ENCODE measurements at places on chromosomes 7 and 10. TPM values are rescaled to one million over a fixed set of nuclear protein-coding genes. Genes with fewer than 3 reads are reported as not detected.

DNA sequence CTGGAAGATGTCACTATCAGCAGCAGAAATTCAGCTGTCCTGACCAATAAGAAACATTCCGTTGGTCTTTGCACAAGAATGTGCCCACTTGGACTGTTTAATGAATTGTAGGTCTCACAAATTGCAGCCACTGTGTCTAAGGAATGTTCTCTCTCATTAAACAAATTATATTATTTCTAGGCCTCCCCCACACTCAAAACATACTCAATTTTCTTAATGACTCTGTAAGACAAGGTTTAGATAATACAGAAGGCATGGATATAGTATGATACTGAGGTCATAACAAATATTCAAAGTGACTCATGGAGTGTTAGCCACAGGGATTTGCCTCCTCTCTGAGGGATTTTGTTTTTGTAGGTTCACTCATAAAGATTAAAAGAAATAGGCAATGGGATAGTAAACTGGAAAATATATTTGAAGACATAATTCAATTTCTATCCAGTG lies 197.5 kb downstream of the PTN start:
- no peak for DNase-seq

DNA sequence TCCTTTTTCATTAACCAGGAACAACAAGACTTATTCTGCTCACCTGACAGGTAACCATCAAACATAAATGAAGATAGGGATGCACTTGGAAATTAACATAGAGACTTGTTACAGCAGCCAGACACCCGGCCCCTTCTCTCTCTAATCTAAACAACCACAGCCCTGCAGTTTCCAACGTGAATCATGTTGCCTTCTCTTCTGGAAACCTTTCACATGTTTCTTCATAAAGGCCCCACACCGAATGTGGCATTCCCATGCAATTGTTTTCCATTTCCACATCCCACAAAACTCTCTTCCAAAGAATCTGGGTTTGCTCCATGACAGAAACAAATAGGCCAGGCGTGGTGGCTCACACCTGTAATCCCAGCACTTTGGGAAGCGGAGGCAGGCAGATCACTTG lies 15.0 kb upstream of the WDR86 start:
- DNase-seq: no peak

DNA sequence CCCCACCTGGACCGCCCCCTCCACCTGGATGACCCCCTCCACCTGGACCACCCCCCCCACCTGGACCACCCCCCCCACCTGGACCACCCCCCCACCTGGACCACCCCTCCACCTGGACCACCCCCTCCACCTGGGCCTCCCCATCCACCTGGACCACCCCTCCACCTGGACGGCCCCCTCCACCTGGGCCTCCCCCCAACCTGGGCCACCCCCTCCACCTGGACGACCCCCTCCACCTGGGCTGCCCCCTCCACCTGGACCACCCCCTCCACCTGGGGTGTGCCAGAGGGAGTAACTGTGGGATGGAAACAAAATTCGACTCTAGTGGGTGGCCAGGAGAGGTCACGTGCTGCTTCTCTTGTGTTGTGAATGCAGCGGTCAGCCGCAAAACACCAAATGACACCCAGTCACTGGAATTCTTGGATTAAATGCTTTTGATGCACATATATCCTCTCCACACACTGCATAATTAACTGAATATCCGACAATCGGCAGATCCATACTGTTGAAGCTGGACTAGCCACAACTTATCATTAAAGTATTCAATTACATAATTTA lies 316.7 kb downstream of the PTPRN2 start:
- no peak for DNase-seq

DNA sequence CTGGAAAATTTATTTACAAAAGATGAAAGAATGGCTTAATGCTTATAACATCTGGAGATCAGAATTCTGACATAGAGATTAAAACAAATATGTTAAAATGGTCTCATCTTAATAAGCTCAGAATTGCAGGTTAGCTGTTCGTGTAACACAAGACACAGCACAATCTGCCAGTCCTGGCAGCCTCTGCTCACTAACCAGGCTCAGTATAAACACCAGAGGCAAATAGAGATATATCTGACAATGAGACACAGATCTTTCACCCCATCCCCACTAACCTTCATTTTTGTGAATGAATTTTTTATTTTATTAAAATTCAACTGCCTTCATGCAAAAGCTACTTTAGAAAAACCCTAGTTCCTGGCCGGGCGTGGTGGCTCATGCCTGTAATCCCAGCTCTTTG lies 51.8 kb downstream of the RELN start:
- DNase-seq: no peak

DNA sequence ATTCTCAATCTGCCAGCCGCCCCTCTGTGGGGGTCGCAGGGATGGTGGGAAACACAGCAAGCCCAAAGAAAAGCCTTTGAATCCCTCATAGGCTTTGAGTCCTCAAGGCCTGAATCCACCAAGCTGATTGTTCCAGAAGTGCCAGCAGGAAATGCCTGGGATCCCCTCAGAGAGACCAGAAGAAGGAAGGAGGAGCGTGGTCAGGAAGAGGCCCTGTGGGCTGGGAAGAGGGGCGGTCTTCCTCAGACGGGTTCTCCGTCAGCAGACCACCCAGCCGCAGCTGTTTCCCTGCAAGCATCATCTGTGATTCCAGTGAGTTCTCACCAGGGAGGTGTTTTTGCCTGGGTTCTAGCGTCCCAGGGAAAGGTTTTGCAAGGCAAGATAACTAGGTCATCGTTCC lies 190.0 kb upstream of the KLF6 start:
- DNase-seq: no peak

GRCh38 chr7:86995052-86995725 lies 64.3 kb downstream of the ELAPOR2 start:
- no peak for DNase-seq

- no peak for DNase-seq
Observed at GRCh38 chr7:33155811-33156210, 26.4 kb downstream of the BBS9 start.

- no peak for DNase-seq
Observed at GRCh38 chr10:44015702-44016500, 367.2 kb upstream of the ZNF32 start.

DNA sequence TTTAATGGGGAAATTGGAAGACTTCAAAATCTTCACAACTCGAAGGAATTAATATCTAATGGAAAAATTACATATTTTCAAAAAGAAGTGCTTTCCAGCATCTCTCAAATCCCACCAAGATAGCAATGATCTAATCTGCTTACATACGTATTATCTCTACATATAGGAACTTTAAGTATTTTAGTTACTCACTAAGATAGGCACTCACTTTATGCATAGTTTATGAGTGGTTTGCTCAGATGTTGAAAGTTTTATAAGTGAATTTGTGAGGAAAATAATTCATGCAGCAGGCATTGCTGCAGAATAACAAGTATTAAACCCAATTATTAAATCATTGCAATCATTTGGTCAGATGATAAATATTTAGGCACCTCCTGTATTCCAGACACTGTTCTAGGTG lies 2.3 kb upstream of the CYTH3 start:
- no peak for DNase-seq

- DNase-seq: no peak
Observed at GRCh38 chr10:62270020-62270419, 1.4 kb upstream of the RTKN2 start.

- DNase-seq: no peak
Observed at GRCh38 chr7:33961948-33962347, 56.6 kb downstream of the BMPER start.

GRCh38 chr10:76336213-76336963 lies 905.0 kb downstream of the LRMDA start:
- DNase-seq: no peak

DNA sequence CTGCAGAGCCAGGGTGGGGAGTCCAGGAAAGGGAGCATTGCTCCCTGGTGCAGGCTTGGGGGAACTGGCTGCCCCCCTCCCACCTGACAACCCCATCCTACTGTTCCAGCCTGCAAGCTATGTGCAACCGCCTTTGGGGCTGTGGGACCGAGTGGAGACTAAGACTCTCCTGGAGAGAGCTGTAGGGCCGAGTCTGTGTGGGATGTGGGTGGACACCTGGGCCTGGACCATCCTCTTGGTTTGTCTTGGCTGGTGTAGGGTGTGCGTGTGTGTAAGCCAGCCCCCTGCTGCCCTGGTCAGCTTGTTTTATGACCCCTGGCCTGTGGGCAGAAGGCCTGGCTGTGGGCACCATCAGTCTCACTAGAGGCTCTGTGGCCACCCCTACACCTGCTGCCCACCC lies 1.6 kb upstream of the RAMP3 start:
- no peak for DNase-seq

DNA sequence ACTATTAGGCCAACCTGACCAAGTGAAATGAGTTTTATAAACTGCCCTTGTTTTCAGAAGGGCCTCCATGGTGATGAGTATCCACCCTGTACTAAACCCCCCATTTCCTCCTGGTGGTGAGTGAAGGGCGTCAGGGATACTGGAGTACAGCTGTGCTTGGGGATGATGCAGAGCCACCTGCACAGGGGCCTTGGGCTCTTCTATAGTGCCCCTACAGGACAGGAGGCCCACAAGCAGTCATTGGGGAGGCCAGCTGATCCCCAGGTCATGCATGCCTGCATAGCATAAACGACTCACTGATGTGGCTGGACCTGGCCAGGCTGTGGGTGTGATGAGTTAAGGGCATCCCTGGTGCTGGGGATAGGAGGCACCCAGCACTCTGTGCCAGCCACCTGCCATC lies 114.1 kb upstream of the CELF2 start:
- DNase-seq: no peak

- no peak for DNase-seq
Observed at GRCh38 chr10:44416936-44417335, 32.0 kb upstream of the CXCL12 start.

- DNase-seq: no peak
Observed at GRCh38 chr10:128365156-128365725, 239.0 kb upstream of the MKI67 start.

GRCh38 chr10:132551808-132552130 lies 14.2 kb downstream of the INPP5A start:
- DNase-seq: no peak

DNA sequence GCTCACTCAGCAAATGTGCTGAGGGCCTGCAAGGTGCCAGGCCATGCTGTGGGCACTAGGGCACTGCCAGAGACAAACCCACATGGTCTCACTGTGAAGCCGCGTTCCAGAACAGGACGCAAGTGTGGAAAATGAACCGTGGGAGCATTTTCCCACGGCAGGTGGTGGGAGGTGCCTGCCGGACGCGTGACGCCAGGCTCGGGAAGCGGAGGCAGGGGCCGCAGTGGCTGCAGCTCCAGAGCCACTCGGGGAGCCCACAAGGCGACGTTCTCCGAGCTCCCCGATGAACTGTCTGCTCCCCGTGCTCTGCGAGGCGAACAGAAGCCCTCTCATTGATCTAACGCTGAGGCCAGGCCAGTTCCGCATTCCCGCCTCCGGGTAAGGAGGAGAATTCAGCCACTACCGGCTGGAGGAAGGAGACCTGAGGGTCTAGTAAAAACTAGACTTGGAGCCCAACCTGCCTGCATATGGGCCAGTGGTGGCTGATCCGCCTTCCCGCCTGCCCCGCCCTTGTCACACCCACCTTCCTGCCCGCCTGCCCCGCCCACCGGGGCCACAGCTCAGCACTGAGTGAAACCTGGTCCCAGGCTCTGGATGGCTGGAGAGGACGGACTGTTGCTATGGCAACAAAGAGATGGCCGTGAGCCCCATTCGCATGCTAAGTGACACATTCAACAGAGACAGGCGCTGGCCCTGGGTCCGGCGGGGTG lies 13.1 kb downstream of the ADGRA1 start:
- no peak for DNase-seq

GRCh38 chr7:20323595-20323994 lies 7.1 kb upstream of the ITGB8 start:
- no peak for DNase-seq

DNA sequence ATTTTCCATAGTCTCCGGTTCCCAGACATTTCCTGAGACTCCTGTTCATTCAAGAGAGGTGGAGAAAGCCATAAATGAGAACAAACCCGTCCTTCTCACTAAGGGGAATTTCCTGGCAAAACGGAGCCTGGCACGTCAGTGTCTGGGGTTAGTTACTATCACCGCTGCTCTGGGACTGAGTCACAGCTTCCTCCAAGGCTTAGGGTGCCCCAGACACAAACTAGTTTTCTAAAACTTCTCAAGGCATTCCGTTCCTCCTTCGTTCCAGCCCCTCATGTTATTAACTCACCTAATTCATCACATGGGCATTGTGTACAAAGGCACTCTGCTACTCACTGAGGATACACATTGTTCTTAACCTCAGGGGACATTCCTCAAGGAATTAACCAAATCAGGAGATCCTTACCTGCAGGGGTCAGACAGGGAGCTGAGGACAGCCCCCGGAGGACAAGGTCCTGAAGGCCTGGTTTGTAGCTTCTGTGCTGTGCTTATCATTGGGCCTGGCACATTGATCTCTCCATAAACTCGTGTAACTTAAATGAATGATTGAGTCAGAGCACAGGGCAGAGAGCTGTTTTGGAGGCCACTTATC lies 103.0 kb upstream of the KLF6 start:
- no peak for DNase-seq

- no peak for DNase-seq
Observed at GRCh38 chr7:15686295-15686956, at the start of gene MEOX2. TSS of gene MEOX2 (minus strand) at chr7:15686683. CDS start at chr7:15686402, 281 bp downstream.

- no peak for DNase-seq
Observed at GRCh38 chr7:26153241-26153822, 1.3 kb downstream of the NFE2L3 start.

DNA sequence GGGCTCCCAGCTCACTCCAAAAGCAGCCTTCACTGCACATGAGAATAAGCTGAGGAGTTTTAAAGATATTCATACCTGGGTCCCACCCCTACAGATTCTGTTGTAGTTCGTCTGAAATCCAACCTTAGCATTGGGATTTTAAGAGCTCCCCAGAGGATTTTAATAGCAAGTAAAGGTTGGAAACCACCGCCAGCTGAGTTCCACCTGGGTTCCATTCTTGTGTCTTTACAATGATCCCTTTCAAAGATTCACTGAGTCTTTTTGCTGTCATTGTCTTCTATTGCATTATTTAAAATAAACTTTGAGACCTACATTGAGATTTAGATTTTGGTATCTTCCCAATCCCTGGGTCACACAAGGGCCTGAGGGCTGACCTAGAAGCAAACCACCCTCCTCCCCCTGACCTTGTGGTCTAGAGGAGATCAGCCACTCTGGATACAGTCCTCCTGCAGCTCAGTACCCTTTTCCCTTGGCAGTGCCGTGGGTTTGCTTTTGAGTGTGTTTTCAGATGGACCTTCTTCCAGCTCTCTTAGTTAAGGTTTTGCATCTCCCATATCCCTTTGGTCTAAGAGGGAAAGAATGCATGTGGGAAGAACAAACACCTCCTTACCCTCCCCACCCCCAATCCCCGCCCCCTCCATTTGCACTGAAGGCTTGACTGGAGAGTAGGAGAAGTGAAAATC lies 22.6 kb upstream of the SIRT1 start:
- no peak for DNase-seq

PAPOLB gene
- 0.20 TPM for total RNA-seq

INSYN2A gene
- total RNA-seq: not detected

WDR86 gene
- not detected for total RNA-seq

SLC26A5 gene
- 0.15 TPM for total RNA-seq

IMMP2L gene
- total RNA-seq: 21.1 TPM

H2BK1 gene
- total RNA-seq: 0.69 TPM

Data from HCT116 (cell line).